ENCODE measurements at places on chromosomes 2 and 18. TPM values are rescaled to one million over a fixed set of nuclear protein-coding genes. Genes with fewer than 3 reads are reported as not detected.

CRYBA2 gene
- not detected for total RNA-seq

SLC1A4 gene
- 8.2 TPM for total RNA-seq

SRD5A2 gene
- total RNA-seq = not detected

DNA sequence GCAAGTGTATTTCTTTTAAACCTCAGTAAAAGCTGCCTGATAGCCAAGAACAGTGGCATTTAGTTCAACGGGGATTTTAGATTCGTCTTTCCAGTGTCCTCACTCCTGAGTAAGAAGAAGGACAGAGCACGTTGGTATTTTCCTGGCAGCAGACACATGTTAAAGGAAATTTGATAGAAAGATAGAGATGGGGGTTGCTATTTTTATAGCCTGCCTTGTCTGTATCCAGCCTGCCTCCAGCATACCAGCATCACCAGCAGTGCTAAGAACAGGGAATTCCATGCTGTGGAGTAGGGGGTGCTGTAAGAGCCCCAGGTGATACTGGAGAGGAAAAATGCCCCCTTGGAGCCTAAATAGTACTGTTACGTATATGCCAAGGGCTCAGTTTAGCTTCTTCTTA, 1.1 kb upstream of the SMYD1 start:
- H3K27me3 ChIP-seq = no peaks in the 10 kb centered on the region
- no peaks in the 10 kb centered on the region for H3K36me3 ChIP-seq
- H3K4me1 ChIP-seq = no peaks in the 10 kb centered on the region
- H3K27ac ChIP-seq = no peak overlapping the region
- DNase-seq = no peak
- no peak overlapping the region for H3K4me3 ChIP-seq

DNA sequence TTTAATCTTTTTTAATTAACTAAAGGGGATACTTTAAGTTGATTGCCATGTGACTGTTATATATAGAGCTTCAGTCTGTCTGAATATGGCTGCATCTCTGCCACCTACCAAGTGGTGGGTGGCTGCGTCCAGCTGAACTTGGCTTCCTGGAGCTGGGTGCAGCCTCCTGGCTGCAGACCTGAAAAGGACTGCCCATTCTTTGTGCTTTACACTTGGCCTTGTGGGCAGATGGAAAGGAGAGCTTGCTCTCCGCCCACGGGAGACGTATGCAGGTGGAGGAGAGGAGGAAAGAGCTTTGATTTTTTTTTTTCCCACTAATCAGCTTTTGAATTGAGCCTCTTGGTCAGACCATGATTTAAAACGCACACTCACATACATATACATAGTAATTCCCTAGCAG, 34.7 kb downstream of the NCK2 start:
- H3K27ac ChIP-seq = peak overlapping the region; percentile 30
- DNase-seq = no peak
- H3K4me1 ChIP-seq = peaks cover 100% of the 10 kb centered on the region
- no peaks in the 10 kb centered on the region for H3K27me3 ChIP-seq
- no peak overlapping the region for H3K4me3 ChIP-seq
- no peaks in the 10 kb centered on the region for H3K36me3 ChIP-seq

DNA sequence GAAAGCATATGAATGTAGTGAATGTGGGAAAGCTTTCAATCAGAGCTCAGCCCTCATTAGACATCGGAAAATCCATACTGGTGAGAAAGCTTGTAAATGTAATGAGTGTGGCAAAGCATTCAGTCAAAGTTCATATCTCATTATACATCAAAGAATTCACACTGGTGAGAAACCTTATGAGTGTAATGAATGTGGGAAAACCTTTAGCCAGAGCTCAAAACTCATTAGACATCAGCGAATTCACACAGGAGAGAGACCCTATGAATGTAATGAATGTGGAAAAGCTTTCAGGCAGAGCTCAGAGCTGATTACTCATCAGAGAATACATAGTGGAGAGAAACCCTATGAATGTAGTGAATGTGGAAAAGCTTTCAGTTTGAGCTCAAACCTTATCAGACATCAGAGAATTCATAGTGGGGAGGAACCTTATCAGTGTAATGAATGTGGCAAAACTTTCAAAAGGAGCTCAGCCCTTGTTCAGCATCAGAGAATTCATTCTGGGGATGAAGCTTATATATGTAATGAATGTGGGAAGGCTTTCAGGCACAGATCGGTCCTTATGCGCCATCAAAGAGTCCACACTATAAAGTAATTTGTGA, 5.0 kb downstream of the ZNF397 start:
- H3K36me3 ChIP-seq = peaks cover 45% of the 10 kb centered on the region
- H3K4me1 ChIP-seq = peaks cover 13% of the 10 kb centered on the region
- no peak for DNase-seq
- no peak overlapping the region for H3K27ac ChIP-seq

Measured in CD4-positive, alpha-beta memory T cell (primary cell).